H1 (cell line): ENCODE measurements at places on chromosomes 6 and 20. TPM values are rescaled to one million over a fixed set of nuclear protein-coding genes. Genes with fewer than 3 reads are reported as not detected.

Gene IL20RA
- total RNA-seq, result 1.5 and 1.7 TPM in 2 replicates

Gene CMTR1
- total RNA-seq, result 33.1 and 34.3 TPM in 2 replicates

Gene PRRT1
- 2.8 TPM in 2 replicates for total RNA-seq

Gene EPPIN
- 0.13 TPM in 1 of 2 replicates, not detected in the other for total RNA-seq

Gene TMEM170B
- total RNA-seq, result 3.9 and 4.3 TPM in 2 replicates

Gene FLRT3
- 0.35 and 0.80 TPM in 2 replicates for total RNA-seq

Gene LAMA5
- total RNA-seq, result 210 and 225 TPM in 2 replicates

Gene ANKRD6
- 11.0 and 12.8 TPM in 2 replicates for total RNA-seq

Gene SEMG1
- 4.5 and 5.8 TPM in 2 replicates for total RNA-seq

Gene CPNE5
- 0.15 and 0.88 TPM in 2 replicates for total RNA-seq

Gene RALY
- total RNA-seq, result 148 and 150 TPM in 2 replicates

Gene SIRPB2
- total RNA-seq, result 0.28 TPM in 1 of 2 replicates, not detected in the other

Gene RAET1L
- total RNA-seq, result not detected in 2 replicates
